H7 (cell line): ENCODE measurements at places on chromosomes 3 and 15. TPM values are rescaled to one million over a fixed set of nuclear protein-coding genes. Genes with fewer than 3 reads are reported as not detected.

Gene PARP3
- 3.2 and 5.5 TPM in 2 replicates for total RNA-seq

Gene RBP2
- total RNA-seq: not detected in 2 replicates

- DNase-seq: peak; percentile 89
Measured at GRCh38 chr3:141487521-141488252, 860 bp downstream of the RASA2 start.

GRCh38 chr15:60917461-60918145, 311.5 kb downstream of the RORA start:
- no peak for DNase-seq

DNA sequence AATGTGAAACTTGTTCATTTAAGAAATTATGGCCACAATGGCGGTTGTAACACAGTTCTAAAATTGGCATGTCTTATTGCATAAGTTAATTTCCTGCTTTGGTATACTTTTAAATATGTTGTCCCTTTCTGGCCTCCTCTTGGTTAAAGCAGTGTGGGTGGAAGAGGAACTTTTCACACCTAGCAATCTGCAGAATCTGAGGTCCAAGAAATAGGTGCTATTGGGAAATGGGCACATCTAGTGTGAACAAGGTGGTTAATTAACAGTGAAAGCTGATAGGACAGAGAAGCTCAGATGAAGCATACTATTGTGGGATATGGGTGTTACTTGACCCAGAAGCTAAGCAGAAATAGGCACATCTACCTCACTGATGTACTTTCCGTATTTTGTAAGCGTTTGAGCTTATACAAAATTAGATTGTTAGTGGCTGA, 10.6 kb downstream of the CMC1 start:
- DNase-seq: no peak

- peak; percentile 85 for DNase-seq
Measured at GRCh38 chr15:23035964-23036566, 3.3 kb downstream of the TUBGCP5 start.

DNA sequence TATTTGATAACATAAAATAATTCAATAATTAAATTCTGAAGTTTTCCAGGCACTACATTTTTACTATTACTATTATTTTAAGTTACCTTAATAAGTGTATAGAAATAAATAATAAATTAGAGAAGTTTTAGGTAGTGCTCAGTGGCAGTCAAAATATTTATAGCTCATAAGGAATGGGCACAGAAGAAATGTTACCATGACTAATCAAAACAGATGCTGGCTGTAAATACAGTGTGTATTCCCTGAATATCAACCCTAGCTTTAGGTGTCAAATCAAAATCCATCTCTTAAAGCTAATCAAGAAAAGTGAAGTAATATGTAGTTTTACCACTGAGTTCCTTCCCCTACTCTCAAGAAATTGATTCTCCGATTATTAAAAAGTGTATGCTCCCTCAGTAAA, 35.5 kb downstream of the ZBTB20 start:
- no peak for DNase-seq

DNA sequence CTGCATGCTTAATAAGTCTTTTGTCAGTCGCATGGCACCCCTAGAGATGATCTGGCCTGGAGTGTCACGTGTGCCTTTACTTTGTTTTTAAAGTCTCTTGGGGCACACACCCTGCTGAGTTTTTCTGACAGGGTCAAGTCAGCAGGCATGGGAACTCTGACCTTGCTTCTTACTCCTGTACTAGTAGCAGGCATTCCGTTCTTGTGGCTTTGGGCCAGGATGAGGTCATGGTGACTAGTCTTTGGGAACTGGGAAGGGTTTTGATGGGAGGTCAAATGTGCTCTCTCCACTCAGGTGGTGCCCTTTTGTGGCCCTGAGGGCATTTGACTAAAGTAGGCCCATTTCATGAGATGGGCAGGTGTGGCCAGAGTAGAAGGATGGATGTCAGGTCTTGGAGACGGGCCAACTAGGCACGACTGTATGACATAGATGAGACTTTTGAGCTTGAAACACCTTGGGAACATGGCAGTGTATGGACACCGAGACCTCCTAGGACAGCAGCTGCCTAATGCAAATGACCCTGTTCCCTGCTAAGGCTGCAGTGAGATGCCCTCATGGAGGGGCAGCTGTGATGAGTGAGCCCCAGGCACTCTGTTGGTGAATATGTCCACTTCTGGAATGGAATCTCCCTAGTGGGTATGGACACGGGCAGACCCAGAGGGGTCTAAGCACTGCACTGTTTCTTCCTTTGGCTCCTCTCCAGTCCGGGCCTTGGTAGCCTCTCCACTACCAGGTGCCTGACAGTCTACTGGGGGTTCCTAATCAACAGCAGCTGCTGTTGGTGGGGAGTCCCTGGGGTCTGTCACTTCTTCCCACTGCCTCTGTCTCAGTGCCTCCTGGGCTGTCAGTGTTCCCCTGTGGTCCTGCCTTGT, 16.4 kb downstream of the SRPRB start:
- peak; percentile 62 for DNase-seq

Gene CKMT1A
- total RNA-seq: 14.9 and 26.1 TPM in 2 replicates

Gene WDR49
- total RNA-seq: 0.07 and 0.35 TPM in 2 replicates

GRCh38 chr3:134772011-134772410, 23.0 kb upstream of the EPHB1 start:
- DNase-seq: no peak

Gene ACKR2
- not detected in 2 replicates for total RNA-seq

Gene MAGEF1
- 59.8 and 61.0 TPM in 2 replicates for total RNA-seq

- DNase-seq: no peak
Measured at GRCh38 chr3:55307622-55308021, 179.5 kb downstream of the WNT5A start.

- DNase-seq: peak; percentile 10
Measured at GRCh38 chr3:32147933-32148332, 41.5 kb downstream of the GPD1L start.

Gene PLIN1
- 0.18 TPM in 1 of 2 replicates, not detected in the other for total RNA-seq

DNA sequence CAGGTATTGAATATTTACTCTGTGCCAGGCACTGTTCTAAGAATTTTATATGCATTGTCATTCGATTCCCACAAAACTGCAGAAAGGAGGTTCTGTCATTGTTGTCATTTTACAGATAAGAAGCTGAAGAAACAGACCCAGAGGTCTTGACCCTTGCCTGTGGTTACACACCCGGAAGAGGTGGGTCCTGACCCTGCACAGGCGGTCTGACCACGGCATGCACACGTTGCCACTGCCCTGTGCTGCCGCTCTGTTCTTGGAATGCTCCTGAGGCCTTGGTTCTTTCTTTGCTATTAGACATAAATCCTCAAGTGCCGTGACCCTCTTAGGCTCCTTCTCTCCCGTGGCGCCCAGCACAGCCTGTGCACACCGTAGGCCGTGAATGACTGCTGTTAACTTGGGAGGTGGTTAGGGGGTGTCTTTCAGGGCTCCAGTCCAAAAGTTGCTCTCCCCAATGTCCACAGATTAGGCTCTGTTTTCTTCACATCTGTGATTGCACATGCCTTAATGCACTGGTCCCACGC, 74.1 kb upstream of the PLXNA1 start:
- DNase-seq: no peak

Gene LSMEM2
- 0.07 and 1.2 TPM in 2 replicates for total RNA-seq

- DNase-seq: peak; percentile 29
Measured at GRCh38 chr15:27902680-27903385, 196.3 kb downstream of the OCA2 start.

GRCh38 chr15:91564631-91565030, 288.9 kb upstream of the SLCO3A1 start:
- DNase-seq: no peak

- DNase-seq: peak; percentile 83
Measured at GRCh38 chr3:50138266-50139200, 16.6 kb upstream of the SEMA3F start.

DNA sequence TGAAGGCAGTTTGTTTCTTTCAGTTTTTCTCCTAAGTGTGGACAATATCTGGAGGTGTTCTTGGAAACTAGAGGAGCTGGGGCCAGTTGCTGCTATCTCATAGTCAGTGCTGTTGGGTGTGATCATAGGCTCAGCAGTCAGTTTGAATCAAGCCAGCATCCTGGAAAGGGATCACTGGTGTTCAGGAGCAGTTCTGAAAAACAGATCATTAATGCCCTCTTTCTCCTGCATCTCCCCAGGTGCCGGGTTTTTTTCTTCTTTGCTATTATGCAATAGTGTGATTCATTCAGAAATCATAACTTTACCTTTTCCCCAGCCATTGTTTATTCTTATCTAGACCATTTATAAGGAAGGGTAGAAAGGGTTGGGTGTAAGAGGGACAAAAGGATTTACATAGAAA, 24.0 kb downstream of the LNP1 start:
- no peak for DNase-seq

DNA sequence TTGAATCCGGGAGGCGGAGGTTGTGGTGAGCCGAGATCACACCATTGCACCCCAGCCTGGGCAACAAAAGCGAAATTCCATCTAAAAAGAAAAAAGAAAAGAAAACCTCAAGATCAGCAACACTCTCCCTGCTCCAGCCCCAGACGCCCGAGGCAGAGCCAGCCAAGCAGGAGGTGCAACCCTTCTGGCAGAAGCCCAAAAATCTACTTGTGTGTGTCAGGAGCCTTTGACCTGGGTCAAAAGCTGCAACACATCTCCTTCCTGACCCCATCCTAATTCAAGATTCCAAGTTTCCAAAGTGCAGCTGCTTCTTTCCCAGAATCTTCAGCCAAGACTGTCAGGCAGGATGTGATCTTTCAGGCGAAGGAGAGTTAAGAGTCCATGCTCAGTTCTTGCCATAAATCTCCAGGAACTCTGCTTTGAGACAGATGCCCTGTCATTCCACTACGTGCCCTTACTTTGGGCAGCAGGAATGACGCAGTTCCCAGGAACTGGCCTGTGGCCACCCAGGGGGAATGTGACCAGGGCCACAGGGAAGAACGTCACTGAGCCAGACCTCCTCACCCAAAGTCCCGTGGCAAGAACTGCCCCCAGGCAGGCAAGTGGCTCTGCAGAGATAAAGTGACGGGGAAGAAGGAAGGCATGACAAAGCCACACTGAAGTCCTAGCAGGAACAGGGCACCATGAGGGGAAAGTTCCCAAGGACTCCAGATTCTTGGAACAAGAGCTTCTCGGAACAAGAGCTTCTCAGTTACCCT, 39.4 kb downstream of the SH3BP5 start:
- DNase-seq: no peak

DNA sequence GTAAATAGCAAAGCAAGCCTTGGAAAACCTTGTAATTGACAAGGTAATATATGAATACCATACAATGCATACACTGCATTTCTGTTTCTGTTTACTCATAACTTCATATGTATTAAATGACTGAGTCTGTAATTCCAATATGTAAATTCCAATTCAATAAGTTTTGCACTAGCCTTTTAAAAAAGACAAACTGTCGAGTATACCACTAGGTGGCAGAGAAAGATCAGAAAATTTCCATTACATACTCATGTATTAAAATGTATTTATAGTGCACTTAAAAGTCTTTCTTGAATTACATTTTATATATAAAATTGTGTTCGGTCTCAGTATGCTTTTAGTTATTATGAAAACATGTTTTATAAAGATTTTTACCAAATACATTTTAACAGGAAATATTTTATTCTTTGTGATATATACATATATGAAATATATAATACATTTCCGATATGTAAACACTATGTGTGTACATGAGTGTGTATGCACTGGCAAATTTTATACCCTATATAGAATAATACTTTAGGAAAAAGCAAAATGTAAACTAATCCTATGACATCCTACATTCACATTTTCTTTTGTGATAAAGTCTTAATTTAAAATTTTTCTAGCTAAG, 216.8 kb downstream of the VGLL3 start:
- DNase-seq: no peak

Gene SLC9C1
- 0.38 and 0.41 TPM in 2 replicates for total RNA-seq

- DNase-seq: no peak
Measured at GRCh38 chr3:41031401-41031800, 167.9 kb upstream of the CTNNB1 start.

DNA sequence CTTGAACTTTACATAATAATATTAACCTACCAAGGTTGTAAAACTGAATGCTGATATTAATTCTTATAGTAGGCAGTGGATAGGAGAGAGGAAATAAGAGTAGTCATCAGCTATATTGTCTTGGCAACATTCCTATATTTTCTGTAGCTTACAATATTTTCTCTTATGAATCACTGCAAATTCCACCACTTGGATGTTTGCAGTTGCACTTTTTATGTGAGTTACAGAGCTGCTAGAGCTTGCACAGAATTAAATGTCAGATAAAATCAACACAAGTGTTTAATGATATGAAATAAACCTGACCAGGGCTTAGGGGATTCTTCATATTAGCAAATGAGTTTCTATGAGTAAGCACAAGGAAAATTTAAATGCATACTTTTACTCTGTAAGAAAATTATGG, 1710.1 kb downstream of the SI start:
- DNase-seq: no peak
